ENCODE measurements at places on chromosomes 12 and 14.

- DNase-seq: no peak
Measured at GRCh38 chr12:64819816-64820402, 4.5 kb upstream of the TBC1D30 start.

- DNase-seq: no peak
Measured at GRCh38 chr12:87165733-87166375, 863.3 kb downstream of the C12orf50 start.

DNA sequence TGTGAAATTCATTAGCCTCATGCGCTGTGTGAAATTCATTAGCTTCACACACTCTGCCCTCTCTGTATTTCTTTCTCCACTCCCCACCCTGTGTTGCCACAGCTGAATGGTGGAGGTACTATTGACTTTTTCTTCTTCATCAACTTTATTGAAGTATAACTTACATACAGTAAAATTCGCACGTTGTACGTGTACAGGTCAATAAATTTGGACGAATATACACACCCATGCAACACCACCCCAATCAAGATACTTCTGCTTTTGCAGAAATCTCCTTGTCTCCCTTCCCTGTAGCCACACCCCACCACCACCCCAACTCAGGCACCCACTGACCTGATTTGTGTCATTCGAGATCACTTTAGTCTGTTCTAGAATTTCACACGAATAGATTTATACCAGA is 51.8 kb downstream of the FBXL14 start:
- DNase-seq: no peak

DNA sequence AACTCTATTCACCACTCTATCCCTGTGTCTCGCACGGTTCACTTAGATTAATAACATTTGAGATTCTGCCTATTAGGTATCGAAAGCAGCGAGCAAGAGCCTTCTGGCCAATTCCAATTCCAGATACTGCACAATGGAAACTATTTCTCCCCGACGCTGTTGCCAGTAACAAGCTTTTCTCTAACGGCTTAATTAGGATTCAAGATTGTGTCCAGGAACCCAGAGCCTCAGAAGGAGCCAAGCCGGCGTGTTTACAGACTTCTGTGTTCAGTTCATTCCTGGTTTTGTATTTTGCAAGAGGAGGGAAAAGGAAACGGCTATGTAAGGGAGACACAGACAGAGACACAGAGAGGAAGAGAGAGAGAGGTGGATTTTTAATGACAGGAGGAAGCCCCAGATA is 185.6 kb downstream of the DICER1 start:
- no peak for DNase-seq

DNA sequence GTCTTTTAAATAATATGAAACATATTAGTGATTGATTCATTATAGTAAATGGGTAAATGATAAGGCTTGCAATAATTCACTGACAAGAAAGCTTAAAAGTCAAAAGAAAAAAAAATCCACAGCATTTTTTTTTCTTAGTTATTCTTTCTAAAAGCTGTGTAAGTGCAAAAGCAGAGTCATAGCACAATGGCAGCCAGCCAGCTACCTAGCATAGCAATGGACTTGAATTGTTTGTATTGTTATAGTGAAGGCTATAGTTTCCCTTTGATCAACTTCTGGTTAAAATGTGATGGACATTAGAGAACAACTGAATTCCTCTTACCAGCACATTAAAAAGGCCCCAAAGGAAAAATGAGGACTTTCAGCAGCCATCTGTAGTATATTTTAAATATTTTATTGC is 232.1 kb downstream of the NAV3 start:
- peak; percentile 12 for DNase-seq

DNA sequence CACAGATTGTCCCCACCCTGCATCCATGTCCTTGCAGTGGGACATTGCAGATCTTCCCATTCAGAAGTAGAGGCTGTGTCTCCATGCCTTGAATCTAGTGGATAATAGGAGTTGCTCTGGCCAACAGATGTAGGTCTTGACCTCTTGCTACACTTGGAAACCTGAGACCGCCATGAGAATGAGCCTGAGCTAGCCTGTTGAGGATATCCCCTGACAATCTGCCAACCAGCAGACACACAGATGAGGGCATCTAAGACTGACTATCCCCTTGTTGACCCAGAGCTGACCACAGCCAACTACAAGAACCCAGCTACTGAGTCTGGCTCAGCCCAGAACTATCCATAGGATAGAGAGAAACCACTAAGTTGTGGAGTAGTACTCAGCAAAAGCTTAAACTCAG is 161.1 kb upstream of the NOS1 start:
- DNase-seq: no peak

GRCh38 chr14:56112781-56113180 is 5.4 kb upstream of the PELI2 start:
- DNase-seq: no peak

- DNase-seq: no peak
Measured at GRCh38 chr12:25347716-25348592, 97.2 kb upstream of the KRAS start.

DNA sequence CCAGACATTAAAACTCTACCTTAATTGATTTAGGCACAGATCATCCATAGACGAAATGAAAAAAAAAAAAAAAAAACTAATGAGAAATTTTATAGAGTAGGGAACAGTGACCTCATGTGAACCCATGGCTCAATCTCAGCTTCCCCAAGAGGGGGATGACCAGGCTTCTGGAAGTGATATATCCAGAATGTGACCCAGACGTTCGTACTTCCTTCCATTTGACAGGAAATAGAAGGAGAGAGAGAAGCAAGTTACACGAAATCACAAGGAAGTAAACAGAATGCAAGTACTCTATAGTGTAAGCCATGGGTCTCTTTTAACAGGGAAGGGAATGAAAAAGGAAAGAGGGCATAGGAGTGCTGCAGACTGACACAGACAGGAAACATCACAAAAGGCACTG is 10.1 kb downstream of the FOXN3 start:
- DNase-seq: no peak

DNA sequence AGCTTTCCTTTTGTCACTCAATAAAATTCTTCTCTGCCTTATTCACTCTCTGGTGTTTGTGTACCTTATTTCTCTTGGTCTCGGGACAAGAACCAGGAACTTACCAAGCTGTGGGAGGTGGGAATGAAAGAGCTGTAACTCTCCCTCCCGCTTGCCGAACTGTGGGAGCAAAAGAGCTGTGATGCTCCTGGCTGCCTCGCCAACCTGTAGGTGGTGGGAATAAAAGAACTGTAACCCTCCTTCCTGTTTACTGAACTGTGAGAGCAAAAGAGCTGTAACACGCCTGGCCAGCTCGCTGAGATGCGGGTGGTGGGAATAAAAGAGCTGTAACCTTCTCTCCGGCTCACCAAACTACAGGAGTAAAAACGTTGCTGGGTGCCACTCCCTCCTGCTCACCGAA is 314.1 kb upstream of the LRIG3 start:
- DNase-seq: no peak

DNA sequence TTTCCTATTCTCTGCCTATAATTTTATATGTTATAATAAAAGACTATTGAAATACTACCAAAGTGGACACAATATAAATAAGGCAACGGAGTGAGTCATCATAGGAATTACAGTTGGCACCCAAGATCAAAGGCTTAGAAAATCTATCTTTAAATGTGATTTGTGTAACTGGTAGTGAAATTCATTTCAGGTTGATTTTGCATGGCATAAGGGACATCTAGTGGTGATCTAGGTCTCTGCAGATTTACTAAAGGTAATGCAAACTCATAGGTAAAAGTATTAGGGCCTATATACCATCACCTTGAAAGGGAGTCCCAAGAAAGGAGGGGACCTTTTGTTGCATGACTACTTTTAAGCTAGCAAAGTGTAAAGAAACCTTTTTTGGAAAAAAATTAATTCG is 527.2 kb downstream of the NRXN3 start:
- DNase-seq: no peak

DNA sequence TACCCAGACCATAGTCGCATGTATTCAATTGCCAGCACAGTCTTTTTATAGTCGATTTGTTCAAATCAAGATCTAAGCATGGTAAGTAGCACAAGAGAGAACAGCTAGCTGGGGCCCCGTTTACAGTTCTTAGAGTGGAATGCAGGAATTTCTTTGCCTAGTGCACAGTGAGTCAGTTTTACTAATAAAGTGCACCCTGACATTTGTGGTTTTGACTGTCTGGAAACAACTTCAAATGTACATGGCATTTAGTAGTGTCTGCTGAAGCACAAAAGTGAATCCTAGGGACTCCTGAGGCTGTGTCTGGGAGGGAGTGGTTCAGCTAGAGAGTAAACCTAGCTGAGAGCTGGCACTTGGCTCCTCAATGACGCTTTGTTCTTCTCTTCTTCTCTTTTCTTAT is 64.9 kb downstream of the TMX1 start:
- no peak for DNase-seq

DNA sequence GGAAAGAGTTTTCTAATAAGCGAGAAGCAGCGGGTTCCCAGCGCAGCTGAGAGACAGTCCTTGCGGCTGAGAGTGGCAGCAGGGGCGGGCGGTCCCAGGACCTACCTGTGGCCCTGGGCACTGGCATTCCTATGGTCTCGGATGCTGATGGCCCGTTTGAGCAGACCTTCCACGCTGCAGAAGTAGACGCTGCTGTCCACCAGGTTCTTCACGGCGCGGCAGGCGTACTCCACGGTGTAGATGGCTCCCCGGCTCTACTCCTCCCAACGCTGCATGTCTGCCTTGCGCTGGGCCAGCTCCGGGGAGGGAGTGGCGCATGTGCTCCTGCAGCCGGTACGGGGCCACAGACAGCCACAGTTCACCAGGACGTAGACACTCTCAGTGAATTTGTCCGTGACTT is 21.8 kb upstream of the PLEKHA5 start:
- no peak for DNase-seq

GRCh38 chr12:95614390-95614982 is 63.2 kb upstream of the USP44 start:
- no peak for DNase-seq

- DNase-seq: no peak
Measured at GRCh38 chr14:93104961-93105360, 10.8 kb downstream of the ITPK1 start.

- DNase-seq: no peak
Measured at GRCh38 chr12:19639781-19640415, 200.6 kb downstream of the AEBP2 start.

Measured in NCI-H774 (cell line).